ENCODE measurements at places on chromosomes 2 and 18.

DNA sequence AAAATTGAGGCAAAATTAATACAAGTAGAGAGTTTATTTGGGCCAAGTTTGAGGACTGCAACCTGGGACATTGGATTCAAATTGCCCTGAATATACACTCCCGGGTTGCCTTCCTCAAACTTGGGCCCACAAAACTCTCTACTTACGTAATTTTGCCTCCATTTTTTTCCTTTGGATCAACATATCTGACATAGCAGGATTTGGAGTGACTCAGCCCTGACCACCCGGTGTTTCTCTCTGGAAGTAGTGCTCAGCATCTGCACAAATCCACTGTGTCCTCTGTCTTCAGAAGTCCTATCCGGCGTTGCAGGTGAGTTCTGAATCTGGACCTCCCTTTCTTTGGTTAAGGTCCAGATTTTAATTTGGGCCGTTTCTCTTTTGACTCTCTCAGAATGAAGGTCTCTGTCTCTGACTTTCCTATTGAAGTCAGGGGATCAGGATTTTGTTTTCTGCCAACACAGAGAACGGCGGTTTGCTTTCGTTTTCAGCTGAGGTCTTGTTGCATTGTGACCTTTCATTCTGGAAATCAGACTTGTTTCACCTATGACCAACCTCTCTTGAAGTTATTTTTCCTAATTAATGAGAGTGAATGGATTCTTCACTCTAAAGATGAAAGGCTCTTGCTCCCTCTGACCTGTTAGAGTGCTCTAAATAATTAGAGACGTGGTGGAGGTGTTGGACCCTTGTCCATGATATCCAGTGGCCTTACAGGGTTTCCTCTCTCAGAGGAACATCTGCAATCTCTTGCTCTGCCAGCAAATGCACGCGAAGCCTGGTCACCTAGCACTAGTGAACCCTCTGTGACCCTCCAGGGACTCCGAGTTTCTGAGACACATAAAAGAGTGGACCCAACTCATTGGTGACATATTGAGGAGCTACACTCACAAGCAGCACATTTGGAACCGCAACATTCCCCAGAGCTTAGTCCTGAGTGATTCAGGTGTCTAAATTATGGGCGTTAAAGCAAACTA, 13.6 kb downstream of the TCF23 start:
- no peak for DNase-seq

GRCh38 chr2:182592691-182593393, 123.2 kb upstream of the DNAJC10 start:
- no peak for DNase-seq

- no peak for DNase-seq
These were observed 127.6 kb upstream of the SPOPL start for GRCh38 chr2:138373993-138374408.

- no peak for DNase-seq
These were observed 94.0 kb downstream of the FMNL2 start for GRCh38 chr2:152428800-152429582.

DNA sequence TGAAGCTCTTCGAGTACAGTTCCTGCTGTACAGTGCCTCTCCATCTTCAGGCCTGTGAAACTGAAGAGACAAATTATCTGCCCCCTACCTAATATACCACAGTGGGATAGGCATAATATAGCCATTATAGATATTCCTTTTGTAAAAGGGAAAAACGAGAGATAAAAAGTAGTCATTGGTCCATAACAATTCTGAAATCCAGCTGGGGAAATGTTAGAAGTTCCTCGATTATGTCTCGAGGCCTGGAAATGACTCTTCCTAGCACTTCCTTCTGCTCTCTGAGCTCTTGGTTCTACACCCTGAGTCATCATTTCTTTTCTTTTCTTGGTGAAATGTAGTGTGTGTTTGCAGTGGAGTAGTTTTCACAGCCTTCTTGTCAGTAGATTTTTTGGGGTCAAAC, 51.5 kb downstream of the ASB1 start:
- no peak for DNase-seq

DNA sequence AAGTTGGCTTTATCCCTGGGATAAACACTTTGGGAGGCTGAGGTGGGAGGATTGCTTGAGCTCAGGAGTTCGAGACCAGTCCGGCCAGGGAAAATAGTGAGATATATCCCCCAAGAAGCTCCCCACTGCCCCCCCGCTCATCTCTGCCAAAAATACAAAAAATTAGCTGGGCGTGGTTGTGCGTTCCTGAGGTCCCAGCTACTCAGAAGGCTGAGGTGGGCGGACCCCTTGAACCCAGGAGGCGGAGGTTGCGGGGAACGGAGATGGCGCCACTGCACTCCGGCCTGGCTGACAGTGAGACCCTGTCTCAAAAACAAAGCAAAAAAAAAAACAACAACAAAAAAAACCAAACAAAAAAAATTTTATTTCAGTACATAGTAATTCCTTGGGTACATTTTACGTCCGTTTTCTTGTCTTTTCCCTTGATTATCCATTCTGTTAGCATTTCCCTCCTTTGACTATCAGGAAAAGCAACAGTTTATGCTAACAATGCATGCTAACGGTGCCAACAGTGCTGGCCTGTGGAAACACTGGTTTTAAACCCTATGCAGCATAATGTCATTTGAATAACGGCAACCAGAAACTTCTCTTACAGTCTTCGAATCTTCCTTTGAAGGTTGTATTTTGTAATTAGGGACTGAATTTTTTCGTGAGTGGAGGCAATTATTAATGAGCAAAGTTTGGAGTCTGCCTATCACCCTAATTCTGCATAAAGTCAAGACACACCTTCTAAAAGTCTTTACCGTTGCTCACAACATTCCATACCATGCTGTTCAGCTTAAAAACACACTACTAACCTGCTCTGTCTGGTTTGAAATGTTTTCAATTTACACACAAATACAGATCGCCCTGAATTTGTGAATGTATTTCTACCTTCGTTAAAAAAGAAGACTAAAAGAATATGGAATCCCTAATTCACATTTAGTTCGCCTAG, 721 bp upstream of the MIB1 start:
- DNase-seq = peak; percentile 12

- peak; percentile 98 for DNase-seq
These were observed 10.6 kb upstream of the HOXD4 start for GRCh38 chr2:176140513-176141317.

- DNase-seq = no peak
These were observed 182.4 kb downstream of the NEDD4L start for GRCh38 chr18:58226429-58226828.

- DNase-seq = no peak
These were observed 51.8 kb downstream of the HS1BP3 start for GRCh38 chr2:20599001-20599600.

DNA sequence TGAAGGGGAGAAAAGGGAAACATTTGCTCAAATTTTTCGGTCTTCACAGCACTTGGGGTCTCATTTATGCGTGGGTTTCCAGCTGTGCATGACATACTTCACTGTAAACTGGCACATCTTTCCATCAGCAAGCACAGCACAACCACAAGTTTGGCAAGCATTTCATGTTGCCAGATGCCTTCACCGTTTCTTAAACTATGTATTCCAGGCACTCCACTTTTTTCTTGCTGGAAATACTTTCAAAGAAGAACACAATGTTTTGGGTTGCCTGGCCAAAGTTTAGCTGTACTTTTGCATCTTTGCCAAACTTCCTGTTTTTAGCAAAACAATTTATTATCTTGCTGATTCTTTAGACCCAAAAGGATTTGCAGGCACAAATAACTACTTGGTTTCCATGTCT, 194.6 kb upstream of the MEIS1 start:
- no peak for DNase-seq

- peak; percentile 70 for DNase-seq
These were observed 2.3 kb upstream of the ALKAL2 start for GRCh38 chr2:290090-290722.

DNA sequence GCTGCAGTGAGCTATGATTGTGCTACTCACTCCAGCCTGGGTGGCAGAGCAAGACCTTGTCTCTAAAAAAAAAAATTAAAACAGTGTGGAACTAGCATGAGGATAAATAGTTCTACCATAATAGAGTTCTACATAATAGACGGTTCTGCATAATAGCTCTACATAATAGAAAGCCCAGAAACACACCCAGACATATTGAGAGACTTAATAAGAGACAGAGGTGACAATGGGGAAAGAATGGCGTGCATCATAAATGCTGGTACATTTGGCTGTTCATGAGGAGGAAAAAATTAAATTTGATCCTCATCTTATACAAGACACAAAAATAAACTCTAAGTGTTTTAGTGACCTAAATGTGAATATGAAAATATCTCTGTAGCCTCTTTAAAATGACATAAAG, 58.5 kb downstream of the PTRHD1 start:
- no peak for DNase-seq

- no peak for DNase-seq
These were observed 61.9 kb upstream of the ALPP start for GRCh38 chr2:232316461-232317330.

GRCh38 chr18:70355620-70356385, 67.0 kb downstream of the SOCS6 start:
- DNase-seq = no peak

- DNase-seq = peak; percentile 7
These were observed 45.7 kb downstream of the QPCT start for GRCh38 chr2:37389989-37390765.

- DNase-seq = no peak
These were observed 64.7 kb downstream of the STK25 start for GRCh38 chr2:241443486-241444223.
